CD14-positive monocyte (primary cell): ENCODE measurements at places on chromosomes 13 and 19.

DNA sequence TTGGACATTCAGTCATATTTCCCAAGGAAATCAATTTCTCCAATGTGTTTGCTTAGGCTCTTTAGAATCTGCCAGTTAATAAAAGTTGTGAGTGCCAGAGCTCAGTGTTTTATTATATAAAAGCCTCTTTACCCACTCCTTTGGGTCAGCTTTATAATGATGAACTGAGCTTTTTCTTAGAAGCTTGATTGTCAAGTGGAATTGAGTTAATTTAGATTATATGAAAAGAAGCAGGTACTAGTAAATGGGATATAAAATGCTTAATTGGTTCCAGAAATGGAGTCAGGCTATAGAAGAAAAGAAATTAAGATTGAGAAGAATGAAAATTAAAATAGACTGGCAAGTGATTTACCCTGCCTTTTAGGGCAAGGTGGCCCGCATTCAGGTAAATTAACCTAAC is 363.2 kb downstream of the SLITRK6 start:
- no peak for DNase-seq

DNA sequence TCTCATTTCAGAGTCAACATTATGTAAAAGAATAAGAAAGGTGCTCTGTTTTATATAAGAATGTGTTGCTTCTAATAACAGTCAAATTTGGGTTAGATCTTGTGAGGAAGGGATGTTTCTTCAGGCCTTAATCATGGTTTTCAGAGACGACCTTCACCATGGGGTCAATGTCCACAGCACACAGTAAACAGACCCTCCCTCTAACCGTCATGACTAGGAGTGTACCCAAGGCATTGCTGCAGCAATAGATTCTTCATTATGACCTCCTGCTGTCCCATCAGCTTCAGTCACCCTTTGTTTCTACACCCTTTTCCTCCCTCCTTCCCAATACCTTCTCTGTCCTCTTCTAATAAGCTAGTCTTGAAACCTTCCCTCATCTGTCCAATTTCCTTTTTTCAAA is 15.7 kb downstream of the SERPINE3 start:
- DNase-seq = no peak

- no peak for DNase-seq
Observed at GRCh38 chr19:51201712-51202111, 23.2 kb upstream of the CD33 start.

DNA sequence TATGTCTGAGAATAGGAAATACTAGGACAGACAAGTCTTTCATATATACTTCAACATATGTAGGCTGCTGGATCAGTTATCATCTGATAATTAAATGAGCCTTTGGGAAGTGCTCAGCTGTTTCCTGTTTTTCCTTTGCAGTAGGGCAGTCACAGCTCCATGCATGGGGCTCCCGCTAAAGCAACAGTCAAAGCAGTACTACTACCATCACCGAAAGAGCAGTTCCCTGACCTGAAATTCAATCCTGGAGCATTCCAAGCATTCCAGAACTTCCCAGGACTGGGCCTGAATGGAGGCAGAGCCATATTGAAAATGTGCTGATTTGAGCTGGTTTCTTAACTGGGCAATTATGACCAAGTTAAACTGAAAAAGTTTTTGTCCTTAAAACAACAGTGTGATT is 20.5 kb downstream of the MICU2 start:
- no peak for DNase-seq

DNA sequence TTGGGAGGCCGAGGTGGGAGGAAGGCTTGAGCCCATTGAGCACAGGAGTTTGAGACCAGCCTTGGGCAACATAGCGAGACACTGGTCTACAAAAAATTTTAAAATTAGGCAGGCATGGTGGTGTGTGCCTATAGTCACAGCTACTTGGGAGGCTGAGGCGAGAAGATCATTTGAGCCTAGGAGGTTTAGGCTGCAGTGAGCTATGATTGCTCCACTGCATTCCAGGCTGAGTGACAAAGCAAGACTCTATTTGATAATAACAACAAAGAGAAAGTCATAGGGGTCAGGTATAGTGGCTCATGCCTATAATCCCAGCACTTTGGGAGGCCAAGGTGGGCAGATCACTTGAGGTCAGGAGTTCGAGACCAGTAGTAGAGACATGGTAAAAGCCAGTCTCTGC is 4.6 kb upstream of the SLC44A2 start:
- no peak for DNase-seq

DNA sequence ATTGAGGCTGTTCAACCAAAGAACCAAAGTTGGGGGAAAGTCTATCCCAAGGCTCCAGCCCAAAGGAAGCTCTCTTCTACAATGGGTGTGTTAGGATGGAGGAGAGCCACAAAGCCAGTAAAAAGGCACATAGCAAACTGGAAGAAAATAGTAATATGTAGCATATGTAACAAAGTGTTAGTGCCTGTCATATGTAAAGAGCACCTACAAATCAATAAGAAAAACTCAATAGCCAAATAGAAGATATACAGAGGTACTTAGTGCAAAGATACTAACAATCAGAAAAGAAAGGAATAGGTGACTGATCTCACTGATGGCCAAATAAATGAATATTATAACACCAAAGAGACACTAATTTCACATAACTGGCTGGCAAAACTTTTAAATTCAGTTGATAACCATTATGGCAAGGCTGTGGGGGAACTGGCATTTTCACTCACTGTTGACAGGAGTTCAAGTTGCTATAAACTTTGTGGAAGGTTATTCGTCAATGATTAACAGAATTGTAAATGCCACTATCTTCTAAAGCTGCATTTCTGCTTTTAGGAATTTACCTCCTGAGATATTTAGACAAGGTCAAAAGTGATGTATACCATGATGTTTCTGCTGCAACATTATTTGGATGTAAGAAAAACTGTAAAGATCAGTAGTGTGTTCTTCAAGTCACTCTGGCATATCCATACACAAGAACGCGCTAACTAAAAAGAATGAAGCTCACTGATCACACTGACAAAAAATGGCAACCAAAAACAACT is 110.8 kb downstream of the GNG7 start:
- DNase-seq = no peak

DNA sequence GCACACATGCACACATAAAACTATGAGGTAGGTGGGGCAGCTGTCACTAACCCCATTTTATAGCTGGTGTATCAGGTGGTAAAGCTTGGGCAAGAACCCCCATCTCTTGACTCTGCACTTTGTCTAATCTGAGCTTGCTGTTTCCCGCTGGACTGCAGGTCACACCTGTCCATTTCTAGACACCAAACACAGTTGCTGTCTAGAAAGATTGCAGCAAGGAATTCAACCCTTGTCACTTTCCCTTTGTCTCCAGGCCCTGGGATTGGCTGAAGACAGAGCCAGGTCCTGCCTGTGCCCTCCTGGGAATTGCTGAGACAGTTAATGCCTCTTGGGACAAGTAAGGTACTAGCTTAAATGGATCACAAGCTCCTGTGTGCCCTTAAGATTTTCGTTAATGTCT is 83.8 kb downstream of the RNASEH2B start:
- no peak for DNase-seq

- DNase-seq = no peak
Observed at GRCh38 chr19:339262-339887, 5.2 kb downstream of the MIER2 start.

DNA sequence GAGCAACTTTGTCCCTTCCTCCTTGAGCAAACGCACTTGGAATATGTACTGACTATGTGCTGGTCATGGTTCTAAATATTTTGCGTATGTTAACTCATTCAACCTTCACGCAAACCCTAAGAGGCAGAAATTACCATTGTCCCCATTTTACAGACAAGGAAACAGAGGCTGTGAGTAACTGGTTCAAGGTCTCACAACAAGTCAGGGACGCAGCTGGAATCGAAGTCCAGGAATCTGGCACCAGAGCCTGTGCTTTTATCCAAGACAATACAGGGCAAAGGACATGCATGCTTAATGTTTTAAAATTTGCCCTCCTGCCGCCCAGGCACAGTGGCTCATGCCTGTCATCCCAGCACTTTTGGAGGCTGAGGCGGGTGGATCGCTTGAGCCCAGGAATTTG is 5.1 kb downstream of the FXYD5 start:
- no peak for DNase-seq

DNA sequence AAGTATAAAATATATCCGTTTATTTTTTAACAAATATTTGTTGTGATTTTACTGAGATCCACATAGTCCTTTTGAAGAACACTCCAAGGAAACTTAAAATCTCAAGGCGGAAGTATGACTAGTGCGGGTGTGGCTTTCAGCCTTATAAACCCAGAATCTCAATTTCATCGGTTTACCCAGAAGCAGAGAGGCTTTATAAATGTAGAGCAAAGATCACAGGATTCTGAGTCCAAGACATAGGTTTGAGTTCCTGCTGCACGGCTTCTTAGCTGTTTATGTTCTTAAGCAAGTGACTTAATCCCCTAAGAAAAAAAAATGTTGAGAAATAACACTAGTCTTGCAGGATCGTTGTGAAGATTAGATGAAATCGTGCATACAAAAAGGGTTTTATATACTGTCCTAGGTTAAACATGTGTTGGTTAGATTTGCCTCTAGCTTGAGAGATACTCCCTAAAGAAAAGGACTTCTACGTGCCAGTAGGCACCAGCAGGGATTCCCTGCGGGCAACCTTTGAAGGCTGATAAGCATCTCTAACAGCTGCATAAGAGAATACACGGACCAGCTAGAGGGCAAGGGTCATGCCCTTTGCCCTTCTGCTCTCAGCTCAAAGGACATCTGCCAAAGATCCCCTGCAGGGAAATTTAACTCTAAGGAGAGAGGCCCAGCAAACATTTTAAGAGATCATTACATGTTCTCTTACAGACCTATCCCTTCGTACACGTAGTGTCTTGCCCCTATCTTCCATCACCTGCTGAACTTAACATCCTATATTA is 130.4 kb upstream of the MIR17HG start:
- no peak for DNase-seq

GRCh38 chr13:51635137-51635878 is 51.0 kb downstream of the WDFY2 start:
- no peak for DNase-seq

- DNase-seq = no peak
Observed at GRCh38 chr19:5448374-5448773, 6.8 kb upstream of the ZNRF4 start.
